Stimulated activated CD4-positive, alpha-beta T cell treated with anti-CD3 and anti-CD28 coated beads, Interleukin-15, amount 100 ng/mL, for 1 hour (primary cell): ENCODE measurements at places on chromosomes 5 and 9.

DNA sequence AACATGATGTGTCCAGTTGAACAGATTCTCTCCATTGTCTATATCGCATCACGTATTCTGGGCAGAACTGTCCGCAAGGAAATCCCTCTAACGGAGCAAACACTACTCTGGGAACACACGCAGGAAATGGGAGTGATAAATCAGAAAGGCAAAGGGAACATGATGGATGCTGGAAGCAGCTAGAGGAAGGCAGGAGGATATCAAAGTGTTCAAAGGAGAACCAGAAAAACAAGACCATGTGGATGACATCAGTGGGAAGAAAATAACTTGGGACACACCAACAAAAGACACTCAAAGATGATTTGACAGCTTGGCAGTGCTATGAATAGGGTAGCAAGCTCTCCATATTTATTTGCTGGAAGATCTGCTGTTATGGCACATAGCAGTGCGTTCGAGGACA is 142.9 kb downstream of the PLK2 start:
- DNase-seq = no peak

- no peak for DNase-seq
These were observed 69.9 kb downstream of the TRPM6 start for GRCh38 chr9:74817816-74818215.

- DNase-seq = no peak
These were observed 24.3 kb upstream of the PTGES start for GRCh38 chr9:129776938-129777768.

- DNase-seq = no peak
These were observed 85.8 kb downstream of the PLPPR1 start for GRCh38 chr9:101114317-101114716.

GRCh38 chr9:34125681-34126206 is 754 bp downstream of the DCAF12 start:
- no peak for DNase-seq

GRCh38 chr5:71790433-71790832 is 71.4 kb downstream of the CARTPT start:
- DNase-seq = no peak

DNA sequence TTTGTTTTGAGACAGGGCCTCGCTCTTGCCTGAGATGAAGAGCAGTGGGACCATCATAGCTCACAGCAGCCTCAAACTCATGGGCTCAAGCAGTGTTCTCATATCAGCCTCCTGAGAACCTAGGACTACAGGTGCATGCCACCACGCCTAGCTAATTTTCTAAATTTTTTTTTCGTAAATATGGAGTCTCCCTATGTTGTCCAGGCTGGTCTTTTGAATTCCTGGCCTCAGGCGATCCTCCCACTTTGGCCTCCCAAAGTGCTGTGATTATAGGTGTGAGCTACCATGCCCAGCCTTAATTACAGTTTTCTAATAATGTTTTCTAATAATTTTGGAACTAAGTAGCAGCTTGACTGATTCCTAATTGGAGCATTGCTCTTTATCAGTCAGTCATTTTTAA is 15.1 kb downstream of the GAPVD1 start:
- DNase-seq = no peak

- DNase-seq = no peak
These were observed 121.6 kb downstream of the WNK2 start for GRCh38 chr9:93305497-93306020.

GRCh38 chr9:120348951-120349429 is 231.0 kb downstream of the CDK5RAP2 start:
- no peak for DNase-seq

DNA sequence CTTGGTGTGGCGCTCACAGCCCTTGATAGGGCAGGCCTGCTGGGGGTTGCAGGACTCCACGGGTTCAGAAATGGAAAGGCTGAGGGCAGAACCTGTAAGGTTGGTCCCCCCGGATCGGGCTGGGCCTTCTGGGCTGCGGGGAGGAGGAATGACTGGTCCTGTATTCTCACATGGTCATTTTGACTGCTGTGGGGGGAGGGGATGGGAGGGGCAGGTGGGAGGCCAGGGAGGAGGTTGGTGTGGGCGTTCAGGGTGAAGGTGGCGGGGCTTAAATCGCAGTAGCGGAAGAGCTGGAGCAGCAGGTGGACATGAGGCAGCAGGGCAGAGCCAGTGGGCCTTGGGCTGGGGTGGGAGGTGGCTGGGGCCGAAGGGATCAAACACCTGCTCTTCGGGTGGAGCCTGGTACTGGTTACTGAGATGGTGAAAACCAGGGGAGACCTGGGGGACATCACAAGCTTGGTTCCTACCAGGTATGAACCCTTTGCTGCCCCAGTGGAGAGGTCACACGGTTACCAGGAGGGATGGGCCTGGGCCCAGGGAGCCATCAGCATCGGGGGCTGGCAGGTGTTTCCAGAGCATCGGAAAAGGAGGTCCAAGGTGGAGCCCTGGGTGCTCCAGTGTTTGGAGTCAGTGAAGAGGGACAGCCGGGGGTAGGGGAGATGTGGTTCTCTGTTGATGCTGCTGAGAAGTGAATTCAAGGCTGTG is 1.8 kb downstream of the MRPS2 start:
- no peak for DNase-seq

DNA sequence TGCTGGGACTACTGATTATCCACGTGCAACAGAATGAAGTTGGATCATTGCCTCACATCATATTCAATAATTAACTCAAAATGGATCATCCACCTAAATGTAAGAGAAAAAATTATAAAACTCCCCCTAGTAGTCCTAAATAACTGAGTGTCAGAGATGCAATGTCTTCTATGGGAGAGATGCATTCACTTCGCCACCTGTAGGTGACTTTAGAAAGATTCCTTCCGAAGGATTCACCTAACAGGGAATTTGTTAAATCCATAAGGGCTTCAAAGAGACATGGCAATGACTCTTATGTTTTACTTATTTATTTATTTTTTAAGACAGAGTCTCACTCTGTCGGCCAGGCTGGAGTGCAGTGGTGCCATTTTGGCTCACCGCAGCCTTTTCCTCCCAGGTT is 526.0 kb downstream of the MTRR start:
- no peak for DNase-seq

GRCh38 chr5:56026863-56027300 is 32.1 kb upstream of the IL6ST start:
- no peak for DNase-seq

DNA sequence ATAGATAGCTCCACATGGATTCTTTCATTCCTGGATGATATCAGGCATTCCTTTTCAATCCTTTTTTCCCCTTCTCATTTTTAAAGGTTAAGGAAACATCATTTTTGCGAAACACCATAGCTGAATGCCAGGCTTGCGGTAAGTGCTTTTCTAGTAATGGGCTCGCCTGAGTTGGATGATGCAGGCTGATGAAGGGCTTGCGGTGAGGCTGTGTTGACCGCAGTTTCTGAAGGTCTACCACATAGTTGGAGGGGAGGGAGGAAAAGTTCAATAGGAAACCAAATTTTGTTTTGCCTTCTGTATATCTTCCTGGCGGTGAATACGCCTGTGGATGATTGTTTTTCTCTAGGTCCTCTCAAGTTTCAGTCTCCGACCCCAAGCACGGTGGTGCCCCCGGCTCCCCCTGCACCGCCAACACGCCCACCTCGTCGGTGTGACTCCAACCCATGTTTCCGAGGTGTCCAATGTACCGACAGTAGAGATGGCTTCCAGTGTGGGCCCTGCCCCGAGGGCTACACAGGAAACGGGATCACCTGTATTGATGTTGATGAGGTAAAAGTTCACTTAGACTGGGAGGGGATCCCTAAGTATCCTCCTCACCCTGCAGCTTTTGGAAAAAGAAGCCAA is 24.3 kb downstream of the THBS4 start:
- no peak for DNase-seq

GRCh38 chr5:107383414-107383813 is 287.3 kb downstream of the EFNA5 start:
- no peak for DNase-seq

DNA sequence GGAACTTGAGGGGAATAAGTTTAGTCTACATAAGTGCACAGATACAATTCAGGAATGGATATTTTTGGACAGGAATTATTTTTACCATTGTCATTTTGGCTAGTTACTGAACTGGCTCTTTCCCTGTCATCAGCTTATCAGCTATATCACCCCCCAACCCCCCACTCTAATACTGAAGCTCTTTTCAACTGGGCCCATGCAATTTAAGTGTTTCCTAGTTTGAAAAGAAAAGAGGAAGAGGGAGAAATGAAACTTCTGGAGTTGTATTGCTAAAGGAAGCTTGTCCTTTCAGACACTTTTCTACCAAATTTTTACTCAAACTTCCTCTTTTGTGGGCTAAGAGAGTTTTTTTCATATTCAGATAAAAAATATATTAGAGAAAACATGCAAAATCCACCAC is 18.5 kb upstream of the TIMD4 start:
- no peak for DNase-seq

GRCh38 chr5:171913987-171914273 is 92.5 kb downstream of the FBXW11 start:
- no peak for DNase-seq

DNA sequence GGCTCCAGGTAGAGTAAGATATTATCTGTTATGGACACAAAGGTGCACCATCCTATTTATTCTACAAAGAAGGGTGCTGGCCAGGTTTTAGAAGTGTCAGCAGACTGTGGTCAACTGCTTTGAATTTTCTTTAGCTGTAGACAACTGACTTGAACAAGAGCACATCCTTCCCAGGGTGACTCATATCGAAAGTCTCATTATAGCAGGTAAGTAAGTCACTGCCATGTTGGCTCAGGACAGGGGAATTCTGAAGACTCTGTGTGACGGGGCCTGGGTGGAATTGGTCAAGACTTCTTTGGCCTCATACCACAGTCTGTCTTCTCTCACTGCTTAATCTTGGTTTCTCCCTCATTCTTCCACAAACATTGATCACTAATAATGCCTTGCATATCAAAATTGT is 214.5 kb upstream of the CDH9 start:
- no peak for DNase-seq

GRCh38 chr9:113387560-113388230 is 10.9 kb upstream of the HDHD3 start:
- DNase-seq = no peak

DNA sequence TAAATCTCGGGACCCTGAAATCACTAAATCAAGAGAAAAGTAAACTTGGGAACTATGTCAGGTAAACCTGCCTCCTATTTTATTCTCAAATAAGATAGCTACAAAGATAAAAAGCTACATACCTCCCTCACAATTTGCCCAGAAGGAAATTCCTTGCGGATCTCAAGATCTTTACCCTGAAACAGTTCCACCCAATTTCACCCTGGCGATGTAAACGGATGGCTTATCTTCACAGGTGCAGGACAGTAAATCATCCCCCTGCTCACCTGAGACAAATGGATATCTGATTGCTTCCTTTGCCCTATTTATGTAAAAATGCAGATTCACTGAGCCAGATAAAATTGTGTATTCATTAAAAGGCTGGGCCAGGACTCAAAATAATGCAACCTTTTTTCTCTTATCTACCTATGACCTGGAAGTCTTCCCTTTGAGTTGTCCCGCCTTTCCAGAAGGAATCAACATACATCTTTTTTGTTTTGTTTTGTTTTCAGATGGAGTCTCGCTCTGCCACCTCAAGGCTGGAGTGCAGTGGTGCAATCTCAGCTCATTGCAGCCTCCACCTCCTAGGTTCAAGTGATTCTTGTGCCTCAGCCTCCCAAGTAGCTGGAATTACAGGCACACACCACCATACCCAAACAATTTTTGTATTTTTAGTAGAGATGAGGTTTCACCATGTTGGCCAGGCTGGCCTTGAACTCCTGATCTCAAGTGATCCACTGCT is 13.8 kb downstream of the TMEM267 start:
- DNase-seq = no peak

DNA sequence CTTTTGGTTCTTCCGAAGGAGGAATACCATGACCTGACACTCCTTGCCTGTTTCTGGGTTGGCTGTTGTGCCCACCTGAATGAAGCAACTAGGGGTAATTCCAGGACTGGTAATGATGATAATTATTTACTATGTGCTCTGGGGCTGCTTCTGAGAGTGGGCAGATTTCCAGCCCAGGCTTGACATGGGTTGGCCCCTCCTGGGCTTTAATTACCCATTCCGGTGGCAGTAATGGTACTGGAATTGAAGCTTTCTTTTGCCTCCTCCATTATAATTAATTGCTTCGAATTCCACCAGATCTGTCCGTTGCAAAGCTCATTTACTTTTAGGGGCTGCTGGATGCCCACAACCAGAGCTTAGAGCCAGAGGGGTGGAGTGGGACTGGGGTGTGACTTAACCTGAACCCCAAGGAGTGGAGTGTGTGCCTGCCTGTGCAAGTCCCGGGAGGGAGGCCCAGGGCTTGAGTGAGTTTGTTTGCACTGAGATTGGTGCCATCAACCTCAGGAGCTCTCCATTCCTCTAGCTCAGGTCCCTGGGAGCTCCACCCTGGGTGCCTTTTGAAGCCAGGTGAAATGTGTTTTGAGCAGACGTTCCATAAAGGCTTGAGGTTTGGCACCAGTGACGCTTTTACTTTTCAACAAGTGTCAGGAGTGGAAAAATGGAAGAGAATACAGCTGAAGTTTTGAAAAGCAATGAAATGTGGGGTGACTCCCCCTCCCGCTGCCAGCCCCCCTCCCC is 214.6 kb downstream of the PDZD2 start:
- DNase-seq = no peak

DNA sequence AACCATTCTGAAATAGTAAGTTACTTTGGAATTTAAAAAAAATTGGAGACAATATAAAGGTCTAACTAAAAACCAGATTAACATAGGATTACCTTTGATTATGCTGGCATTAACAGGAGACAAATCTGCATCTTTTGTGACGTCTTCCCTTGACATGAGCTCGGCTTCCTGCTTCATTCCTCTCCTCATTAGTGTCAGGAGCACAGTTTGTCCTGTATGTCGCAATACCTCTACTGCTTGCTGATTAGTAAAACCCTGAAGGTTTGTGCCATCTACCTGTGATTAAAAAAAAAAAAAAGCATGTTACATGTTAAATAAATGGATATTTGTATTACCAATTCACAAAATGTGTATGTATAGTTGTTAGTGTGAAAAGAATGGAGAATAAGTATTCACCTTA is 73.7 kb downstream of the MPDZ start:
- no peak for DNase-seq

- no peak for DNase-seq
These were observed 38.7 kb downstream of the KCTD16 start for GRCh38 chr5:144209361-144209760.

- DNase-seq = no peak
These were observed 8.2 kb downstream of the ACSL6 start for GRCh38 chr5:132003170-132003744.

GRCh38 chr5:62731022-62731421 is 152.4 kb downstream of the LRRC70 start:
- DNase-seq = no peak
